HAP-1 (cell line): ENCODE measurements at places on chromosomes 1 and 21.

- no peak for DNase-seq
These were observed 89.2 kb upstream of the WNT4 start for GRCh38 chr1:22231995-22232690.

DNA sequence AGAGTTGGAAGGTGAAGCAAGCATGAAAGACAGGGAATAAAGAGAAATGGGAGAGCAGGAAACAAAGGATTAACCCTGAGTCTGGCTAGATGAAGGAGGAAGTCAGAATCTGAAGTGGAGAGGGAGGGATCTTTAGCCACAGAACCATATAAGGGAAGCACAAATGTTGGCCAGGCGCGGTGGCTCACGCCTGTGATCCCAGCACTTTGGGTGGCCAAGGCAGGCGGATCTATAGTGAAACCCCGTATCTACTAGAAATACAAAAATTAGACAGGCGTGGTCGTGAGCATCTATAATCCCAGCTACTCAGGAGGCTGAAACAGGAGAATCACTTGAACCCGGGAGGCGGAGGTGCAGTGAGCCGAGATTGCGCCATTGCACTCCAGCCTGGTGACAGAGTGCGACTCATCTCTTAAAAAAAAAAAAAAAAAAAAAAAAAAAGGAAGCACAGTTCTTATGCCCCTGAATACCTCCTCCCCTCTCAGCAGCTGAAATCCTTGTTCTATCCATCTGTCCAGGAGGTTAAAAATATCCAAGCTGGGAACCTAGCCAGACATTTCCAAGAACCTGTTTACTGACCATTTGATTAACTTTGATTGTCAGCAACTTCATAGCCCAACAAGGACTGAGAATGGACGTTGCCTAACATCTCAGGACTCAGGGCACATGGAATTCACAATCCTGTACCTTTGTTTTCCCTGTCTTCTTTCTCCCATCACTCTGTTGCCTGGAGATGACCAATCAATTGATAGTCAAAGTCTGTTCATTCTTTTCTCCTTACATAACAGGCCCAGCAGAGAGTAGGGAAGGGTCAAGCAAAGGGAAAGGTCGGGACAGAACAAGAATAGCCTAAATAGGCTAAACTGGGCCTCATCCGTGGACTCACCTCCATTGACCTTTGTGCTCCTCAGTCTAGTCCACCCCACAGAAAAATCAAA lies 10.6 kb downstream of the TXNIP start:
- no peak for DNase-seq

GRCh38 chr1:53316766-53317581 lies 10.9 kb downstream of the LRP8 start:
- DNase-seq, result no peak

GRCh38 chr1:62954758-62955157 lies 170.8 kb downstream of the ATG4C start:
- no peak for DNase-seq

DNA sequence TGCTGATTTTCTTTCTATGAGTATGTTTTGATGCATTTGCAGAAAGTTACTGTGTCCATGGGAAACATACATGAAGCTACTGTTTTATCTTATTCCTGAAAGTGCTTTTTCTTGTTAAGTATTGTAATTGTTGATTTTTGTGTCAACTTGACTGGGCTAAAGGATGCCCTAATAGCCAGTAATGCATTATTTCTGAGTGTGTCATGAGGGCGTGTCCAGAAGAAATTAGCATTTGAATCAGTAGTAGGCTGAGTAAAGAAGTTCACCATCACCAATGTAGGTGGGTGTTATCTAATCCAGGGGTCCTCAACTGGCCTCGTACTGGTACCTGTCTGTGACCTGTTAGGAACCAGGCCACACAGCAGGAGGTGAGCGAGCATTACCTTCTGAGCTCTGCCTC lies 760.2 kb downstream of the PLA2G4A start:
- DNase-seq, result no peak

- DNase-seq, result no peak
These were observed 25.4 kb upstream of the CGN start for GRCh38 chr1:151485685-151486255.

- no peak for DNase-seq
These were observed 46.0 kb downstream of the DPH5 start for GRCh38 chr1:100979631-100980030.

DNA sequence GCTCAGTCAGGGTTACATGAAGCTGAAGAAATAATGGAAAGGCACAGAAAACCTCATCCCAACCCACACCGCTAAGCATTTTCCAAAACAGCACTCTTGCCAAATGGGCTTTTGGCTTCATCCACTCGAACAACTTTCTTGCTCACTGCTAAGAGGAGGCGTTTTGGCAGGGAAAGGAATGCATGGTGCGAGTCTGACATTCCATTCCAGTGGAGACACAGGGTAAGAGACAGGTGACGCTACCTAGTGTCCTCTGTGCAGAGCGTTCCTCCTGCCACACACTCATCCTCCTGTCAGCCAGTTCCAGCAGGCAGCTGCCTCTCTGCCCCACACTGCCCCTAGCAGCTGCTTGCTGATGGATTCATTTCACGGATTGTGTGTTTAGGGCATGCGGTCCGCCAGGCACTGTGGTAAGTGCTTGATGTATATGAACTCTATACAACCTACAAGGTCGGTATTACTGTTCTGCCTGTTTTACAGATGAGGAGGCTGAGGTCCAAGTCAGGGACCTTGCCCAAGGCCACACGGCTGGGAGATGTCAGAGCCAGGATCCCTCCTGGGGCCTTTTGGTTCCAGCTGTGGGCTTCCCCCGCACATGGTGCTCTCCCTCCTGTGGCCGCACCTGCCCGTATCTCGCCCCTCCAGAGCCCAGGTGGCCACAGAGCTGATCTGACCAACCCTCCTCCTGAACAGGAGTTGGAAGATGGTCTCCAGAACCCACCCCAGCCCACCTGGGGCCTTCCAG lies 25.7 kb upstream of the BACE2 start:
- no peak for DNase-seq

- no peak for DNase-seq
These were observed 11.6 kb upstream of the SLC27A3 start for GRCh38 chr1:153763365-153764225.

DNA sequence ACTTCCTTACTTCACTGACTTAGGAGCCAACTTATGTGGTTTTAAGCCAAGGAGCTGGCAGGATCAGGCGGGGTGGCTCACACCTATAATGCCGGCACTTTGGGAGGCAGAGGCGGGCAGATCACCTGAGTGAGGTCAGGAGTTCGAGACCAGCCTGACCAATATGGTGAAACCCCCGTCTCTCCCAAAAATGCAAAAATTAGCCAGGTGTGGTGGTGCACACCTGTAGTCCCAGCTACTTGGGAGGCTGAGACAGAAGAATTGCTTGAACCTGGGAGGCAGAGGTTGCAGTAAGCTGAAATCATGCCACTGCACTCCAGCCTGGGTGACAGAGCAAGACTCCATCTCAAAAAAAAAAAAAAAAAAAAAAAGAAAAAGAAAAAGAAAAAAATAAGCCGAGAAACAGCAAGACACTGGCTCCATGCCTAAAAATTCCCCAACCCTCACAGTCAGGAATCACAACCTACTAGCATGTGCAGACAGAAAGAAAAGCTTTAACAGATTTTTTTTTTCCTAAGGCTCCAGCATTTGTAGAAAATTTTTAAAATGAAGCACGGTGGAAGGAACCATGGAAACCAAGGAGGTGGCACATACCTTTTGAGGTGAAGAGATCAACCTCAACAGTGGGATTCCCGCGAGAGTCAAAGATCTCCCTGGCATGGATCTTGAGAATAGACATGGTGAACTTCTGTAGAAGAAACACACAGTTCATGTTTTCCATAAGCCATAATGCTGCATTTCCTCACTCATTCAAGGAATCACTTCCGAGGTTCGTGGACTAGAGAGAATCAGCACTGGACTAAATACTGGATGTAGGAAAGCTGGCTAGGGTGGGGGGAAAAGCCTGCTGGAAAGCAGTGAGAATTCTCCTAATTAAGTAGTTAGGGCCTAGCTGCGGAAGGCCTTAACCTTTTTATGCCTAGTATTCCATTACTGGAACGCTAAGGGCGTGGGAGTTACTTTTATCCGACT lies 4.0 kb downstream of the ENO1 start:
- DNase-seq, result no peak

GRCh38 chr1:204069887-204070286 lies 3.0 kb upstream of the SOX13 start:
- DNase-seq, result no peak

DNA sequence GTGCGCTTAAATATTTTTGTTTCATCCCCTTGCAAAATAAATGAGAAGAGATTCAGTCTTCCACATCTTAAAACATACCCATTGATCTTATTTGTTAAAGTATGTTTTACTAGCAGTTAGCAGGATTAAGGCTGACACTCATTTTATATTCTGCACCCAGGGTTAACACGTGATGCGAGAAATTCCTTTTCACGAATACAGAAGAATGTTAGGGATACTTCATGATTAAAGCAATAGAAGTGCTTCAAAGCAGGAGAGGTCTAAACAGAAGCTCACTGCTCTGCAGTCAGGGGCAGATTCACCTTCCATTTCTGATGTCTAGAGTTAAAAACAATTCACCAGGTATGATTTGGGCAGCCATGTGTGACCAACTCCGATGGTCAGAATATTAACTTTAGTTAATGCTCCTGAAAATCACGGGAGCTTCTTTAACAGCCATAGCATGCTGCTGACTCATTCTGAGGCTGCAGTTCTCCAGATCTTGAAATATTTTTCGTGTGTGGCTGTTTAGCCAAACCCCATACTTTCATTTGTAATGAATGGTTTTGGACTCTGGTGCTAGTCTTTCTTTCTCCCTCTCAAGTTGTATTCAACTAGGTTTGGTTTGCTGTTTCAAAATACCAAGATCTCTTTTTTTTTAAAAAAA lies 19.7 kb downstream of the BCAR3 start:
- DNase-seq, result no peak
